ENCODE measurements at places on chromosomes 3 and 15.

- no peak for DNase-seq
These were observed 954 bp downstream of the SV2B start for GRCh38 chr15:91100814-91101607.

DNA sequence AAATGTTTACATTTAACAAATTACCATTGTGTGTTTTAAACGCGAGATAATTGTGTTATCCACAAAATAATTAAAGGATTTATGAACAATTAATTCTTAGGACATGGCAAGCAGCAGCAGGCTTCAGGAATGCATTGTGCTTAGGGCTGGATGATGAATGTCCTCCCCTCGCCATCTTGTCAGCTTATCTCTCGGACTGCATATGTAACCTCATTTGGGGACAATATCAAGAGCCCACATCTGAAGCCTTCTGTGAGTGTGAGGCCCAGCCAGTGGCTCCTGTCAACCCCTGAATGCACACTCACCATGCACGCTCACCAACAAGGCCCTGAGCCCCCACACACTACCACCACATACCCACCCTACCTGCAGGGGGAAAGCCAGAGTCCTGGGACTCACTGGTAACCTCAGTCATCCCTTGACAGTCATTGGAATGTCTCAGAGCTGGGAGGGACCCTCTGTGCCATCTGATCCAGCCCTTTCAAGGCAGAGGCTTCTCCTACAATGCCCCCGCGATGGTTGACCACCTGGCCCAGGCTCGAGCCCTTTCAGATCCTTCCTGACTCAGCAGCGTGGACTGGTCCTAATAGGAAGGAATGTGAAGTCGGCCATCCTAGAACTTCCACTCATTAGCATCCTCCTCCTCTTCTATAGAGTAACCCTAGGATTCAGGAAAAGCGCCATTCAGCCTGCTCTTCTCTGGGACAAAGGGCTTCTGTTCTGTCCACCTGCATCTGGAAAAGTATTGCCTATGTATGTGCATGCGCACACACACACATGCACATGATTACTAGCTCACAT, 38.2 kb downstream of the MRPL46 start:
- DNase-seq, result no peak

DNA sequence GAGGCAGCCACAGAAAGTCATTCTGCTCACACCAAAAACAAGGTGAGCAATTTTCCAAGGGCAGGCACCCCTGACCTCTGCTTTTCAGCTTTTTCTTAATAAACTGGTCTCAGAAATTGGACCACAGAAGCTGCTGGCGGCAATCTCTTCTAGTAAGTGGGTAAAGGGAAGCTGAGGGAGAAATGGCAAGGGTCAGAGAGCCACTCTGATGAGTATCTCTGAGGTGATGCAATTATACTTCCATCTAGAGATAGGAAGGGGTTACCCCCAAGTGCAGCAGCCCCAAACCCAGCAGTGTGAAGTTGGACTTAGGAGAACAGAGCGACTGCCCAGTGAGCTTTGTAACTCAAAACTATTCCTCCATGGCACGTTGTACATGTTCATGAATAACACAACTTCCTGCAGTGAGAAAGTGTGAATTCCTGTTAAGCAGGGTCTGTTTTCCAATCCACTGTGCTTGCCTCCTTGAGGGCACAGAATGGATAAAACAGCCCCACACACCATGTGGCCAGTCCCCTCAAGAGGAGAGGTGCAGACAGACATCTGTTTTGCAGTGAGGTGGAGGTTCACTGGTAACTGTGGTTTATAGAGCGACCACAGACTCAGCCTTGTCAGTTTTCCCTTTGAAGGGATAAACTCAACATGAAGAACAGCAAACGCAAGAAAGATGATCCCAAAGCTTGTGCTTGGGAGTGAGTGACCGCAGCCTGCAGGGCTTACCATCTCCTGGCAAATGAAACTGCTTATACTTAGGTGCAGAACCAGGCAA, 683.4 kb upstream of the CFAP20DC start:
- DNase-seq, result no peak

DNA sequence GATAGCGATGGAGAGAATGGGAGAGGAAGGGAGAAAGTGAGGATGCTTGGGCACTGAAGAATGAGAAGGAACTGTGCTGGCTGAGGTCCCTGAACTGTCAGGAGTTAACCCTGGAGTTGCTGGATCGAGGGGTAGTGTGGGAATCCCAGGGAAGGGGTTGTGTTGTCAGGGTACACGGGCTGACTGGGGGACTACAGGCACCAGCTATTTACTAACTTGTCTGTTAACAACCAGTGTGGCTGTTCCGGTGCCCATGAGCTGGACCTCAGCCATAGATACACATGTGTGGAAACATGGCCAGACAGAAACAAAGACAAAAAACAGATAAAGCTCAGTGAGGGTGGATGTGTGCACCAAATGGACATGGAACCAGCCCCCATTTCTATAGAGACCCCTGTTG, 55.1 kb downstream of the GASK1A start:
- DNase-seq, result no peak

- no peak for DNase-seq
These were observed 101.6 kb downstream of the APBA2 start for GRCh38 chr15:28987337-28987736.

- no peak for DNase-seq
These were observed 127.3 kb downstream of the EEFSEC start for GRCh38 chr3:128280481-128281052.

DNA sequence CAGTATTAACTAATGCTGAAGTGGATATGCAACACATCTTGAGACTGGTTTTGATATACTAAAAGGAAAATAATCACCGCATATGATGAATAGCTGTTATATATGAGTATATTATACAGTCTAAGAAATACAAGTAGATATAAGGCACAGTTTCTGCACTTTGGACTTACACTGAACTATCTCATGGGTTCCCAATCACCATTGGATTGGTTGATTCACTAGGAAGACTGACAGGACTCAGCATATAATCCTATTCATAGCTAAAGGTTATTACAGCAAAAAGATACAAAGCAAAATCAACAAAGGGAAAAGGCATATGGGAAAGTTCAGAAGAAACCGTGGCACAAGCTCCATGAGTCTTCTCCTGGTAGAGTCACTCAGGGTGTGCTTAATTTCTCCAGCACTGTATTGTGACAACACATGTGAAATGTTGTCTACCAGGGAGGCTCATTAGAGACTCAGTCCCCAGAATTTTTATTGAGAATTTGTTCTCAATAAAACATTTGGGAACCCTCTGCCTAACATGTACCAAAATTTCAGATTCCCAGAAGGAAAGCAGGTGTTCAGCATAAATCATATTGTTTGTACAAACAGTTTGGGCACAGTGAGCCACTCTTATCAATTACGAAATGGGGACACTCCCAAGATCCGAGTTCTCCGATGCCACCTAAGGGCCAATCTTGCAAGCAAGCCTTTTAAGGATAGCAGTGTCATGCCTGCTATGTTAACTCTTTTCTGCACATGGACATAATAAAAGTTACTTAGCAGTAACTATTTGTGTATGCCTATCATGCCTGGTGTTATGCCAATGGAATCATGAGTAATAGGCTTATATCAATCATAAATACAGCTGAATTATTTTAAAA, 26.8 kb downstream of the CMC1 start:
- no peak for DNase-seq

DNA sequence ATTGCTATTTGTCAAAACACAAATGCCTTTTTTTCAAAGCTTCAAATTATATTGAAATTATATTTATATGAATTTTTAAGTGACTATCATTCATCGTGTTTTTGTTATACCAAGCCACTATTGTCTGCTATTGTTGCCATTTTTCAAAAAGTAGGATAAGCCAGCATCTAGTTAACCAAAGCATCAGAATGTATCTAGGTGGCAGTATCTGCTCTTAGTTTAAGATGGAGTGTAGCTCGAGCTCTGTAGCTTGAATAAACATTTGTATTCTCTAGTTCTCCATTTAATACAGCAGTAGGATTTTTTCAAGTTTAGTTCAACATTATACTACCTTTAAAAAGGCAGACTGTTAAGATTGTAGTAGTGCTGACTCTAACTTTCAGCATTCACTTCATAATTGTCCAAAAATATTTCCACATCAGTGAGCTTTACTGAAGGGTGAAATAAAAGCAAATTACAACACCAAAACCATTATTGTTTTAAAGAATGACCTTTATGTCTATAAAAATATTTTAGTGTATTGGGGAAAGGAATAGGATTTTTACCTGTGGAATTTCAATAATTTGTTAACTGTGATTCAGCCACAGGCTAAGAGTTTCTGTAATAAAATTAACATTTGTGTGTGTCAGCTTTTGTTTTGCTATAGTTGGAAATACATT, 19.6 kb upstream of the C15orf61 start:
- DNase-seq, result no peak

- DNase-seq, result peak; percentile 16
These were observed 23.2 kb downstream of the SPTBN5 start for GRCh38 chr15:41870689-41871081.

DNA sequence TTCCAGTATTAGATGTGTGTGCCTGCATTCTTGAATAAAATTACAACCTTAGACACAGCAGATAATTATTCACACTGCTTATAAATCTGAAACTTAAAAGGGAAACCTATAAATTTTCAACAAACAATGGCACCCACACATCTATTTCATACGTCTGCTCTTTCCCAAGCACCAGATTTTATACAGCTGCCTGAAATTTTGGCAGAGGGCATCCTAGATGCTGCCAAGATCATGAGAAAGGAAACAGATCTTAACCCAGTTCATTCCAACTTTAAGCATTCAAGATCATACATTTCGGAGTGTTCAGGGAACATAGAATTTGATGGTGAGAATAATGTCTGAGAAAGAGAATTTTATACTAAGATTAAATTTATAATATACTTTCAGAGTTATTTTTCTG, 53.1 kb downstream of the CLDN1 start:
- DNase-seq, result no peak

DNA sequence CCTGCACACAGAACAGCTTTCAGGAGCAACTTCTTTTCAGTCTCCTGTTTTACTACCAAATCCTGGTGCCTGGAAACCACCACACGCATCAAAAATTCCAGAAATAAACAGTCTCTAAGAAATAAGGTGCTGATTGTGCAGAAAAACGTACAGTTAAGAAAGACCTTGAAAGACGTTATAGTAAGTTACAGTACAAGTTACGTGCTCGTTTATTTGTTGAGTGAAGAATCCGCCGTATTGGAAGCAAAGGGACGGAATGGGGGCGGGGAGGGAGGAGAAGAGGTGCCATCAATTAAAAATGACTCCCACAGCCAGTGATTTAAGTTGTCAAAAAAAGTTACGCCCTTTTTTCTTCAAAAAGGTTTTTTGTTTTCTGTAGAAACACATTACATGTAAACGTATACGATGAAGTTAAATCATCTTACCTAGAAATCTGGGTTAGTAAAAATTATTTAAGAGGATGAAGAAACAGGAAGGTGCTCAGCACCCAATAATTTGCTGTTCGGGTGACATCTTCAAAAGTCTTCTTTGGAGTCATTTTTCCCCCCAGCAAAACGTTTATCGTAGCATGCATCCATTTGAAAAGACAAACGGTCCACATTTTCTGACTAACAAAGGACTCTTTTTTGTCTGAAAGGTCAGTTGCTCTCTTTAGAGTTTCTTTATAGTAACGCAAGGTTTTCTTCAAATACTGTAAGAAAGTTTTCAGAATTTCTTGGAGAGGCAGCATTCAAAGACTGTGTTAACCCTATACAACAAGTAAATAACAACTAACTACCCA, 782 bp upstream of the UACA start:
- DNase-seq, result no peak

GRCh38 chr3:115160295-115160694, 13.2 kb upstream of the ZBTB20 start:
- no peak for DNase-seq

- no peak for DNase-seq
These were observed 142.8 kb downstream of the POLR2M start for GRCh38 chr15:57849317-57849716.

DNA sequence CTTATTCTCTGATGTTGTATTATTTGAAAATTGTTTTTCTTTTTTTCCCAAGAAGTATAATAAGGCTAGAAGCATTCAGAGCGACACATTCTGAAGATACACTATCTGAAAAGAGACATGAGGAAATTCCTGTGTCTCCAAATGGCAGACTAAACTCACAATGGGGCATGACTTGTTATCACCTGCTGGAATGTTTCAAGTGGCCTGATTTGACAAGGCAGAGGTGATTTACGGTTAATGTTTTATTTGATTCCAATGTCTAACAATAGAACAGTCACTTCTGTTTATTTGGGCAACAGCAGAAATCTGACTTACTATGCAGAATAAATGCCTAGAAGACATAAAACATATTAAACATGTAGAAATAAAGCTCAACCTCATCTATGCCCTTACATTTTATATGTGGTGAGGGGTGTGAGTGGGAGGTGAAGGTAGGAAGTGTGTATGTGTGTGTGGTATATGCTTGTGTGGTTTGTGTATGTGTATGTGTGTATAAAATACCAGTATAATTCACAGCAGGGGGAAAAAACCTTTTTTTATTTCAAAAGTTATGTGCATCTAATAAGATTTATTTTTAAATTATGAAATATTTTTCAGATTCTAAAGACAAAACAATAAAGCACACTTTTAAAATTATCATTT, 1051.7 kb downstream of the ROBO2 start:
- DNase-seq, result no peak
